Upper lobe of right lung (tissue), 1 donor: ENCODE measurements at places on chromosomes 11 and 22.

GRCh38 chr11:96179905-96180304 is 163.1 kb downstream of the MAML2 start:
- no peak for DNase-seq

GRCh38 chr11:34357701-34358257 is at the start of gene ABTB2:
TSS of gene ABTB2 (minus strand) at chr11:34358010.
- peak; percentile 99 for DNase-seq

DNA sequence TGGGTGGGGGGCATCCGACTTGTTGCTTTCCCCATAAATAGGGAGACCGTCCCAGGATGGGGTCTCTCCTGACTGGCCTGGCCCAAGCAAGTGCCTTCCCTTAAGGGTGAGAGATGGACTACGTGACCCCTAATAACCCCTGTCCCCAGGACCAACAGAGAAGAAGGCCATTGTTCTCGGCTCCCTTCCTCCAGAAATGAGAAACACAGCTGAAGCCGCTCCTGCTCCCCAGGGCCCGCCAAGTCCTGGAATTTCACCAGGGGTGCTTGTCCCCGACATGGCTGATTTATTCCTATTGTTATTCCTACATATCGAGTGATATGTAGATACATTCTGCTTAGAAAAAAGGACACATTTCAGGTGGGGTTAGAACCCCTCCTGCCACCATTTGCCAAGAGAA is 100.8 kb downstream of the TP53I11 start:
- no peak for DNase-seq

- no peak for DNase-seq
Measured at GRCh38 chr11:130455483-130456127, 7.2 kb downstream of the ADAMTS15 start.

DNA sequence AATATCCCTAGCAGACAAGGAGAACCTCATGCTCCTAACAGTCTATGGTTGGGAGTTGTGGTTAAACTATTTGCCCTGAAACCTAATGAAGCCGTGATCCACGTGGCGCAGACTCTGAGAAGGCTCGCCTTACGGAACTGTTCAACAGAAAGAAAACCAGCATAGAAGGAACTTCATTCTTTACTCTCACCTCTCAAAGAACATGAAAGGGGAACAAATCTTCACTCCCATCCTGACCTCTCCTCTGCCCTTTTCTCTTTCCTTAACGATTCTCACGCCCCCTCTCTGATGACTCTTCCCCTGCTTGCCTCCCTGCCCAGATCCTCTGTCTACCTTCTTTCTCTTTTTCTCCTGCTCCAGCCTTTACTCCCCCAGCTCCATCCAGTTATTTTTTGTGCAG is 54.2 kb downstream of the IRAG1 start:
- peak; percentile 42 for DNase-seq

- DNase-seq = no peak
Measured at GRCh38 chr11:17408641-17409040, 20.2 kb upstream of the KCNJ11 start.

DNA sequence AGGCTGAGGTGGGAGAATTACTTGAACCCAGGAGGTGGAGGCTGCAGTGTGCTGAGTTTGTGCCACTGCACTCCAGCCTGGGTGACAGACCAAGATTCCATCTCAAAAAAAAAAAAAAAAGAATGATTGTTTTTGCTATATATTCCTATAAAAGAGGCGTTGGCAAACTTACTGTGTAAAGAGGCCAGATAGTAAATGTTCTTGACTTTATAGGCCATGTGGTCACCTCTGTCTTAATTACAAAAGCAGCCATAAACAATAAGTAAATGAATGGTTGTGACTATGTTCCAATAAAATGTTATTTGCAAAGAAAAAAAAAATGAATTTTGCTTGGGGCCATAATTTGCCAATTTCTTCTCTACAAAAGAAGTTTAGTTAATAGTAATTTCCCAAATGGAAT is 12.3 kb downstream of the ATM start:
- no peak for DNase-seq

DNA sequence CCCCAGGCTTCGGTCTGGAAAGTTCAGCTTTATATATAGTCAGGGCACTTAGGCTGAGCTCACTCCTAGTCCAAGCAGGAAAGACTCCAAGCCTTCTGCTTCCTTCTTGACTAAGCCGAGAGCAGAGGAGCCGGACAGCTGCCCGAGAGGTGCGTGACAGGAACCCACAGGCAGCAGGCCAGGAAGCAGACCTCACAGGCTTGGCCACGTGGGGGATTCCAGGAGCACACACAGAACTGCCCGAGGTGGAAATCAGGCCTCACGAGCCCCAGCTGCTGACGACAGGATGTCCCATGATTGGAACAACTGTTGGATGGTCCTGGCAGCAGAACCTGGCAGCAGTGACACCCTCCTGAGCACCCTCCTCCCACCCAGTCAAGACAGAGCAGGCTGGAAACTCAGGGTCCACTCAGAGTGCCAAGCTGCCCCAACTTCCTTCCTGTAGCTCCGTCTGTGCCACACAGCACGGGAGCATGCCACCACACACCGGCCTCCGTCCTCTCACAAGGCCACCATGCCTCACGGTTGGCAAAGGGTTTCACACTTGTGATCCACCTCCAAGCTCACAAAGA is 5.4 kb downstream of the PLA2G6 start:
- DNase-seq = peak; percentile 81

DNA sequence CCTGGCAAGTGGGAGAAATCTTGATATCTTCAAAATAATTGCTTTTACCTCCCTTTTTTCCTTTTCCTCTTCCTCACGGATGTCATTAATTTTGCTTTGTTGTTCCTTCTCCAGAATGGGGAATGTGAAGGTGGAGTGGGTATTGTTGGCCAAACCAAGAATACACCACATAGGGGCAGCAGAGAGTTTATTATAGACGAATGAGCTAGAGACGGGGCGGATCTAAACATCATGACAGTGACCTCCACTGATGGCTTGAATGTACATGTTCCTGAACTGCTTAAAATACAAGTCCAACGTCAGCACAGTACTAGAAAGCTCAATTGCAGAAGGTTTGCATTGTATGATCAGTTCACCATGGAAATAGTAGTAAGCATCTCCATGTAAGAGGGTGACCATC is 122.3 kb upstream of the SNX19 start:
- no peak for DNase-seq

GRCh38 chr11:19912958-19913892 is 200.6 kb downstream of the NAV2 start:
- no peak for DNase-seq

GRCh38 chr11:70910835-70911234 is 341.5 kb downstream of the SHANK2 start:
- peak; percentile 22 for DNase-seq

- no peak for DNase-seq
Measured at GRCh38 chr11:37177721-37178120, 579.7 kb upstream of the RAG2 start.

- no peak for DNase-seq
Measured at GRCh38 chr22:48654492-48654891, 1173.2 kb downstream of the BRD1 start.

- no peak for DNase-seq
Measured at GRCh38 chr11:29518389-29519174, 498.2 kb downstream of the KCNA4 start.

DNA sequence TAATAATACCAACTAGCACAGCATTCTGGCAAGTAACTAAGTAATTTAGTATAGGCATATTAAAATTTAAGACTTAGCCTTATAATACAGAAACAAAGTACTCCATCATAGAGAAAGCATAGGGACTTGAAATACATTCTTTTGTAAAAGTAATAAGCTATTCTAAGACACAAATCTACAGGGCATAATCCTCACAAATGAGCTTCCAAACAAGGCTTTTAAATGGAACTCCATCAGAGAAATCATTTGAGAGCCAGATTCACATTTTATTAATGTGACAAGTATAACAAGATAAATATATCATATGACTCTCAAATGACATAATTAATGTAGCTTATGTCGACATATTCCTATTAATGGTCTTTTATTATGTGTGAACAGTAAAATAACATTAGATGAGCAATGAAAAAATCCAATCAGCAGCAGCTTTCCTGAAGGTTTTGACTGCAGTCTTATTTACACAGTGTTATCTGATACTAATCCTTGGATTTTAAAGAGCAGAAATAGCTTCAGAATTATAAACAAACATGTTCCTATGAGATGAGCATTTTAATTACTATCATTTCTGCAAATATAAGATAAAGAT is 241.4 kb downstream of the TTC28 start:
- DNase-seq = no peak

- no peak for DNase-seq
Measured at GRCh38 chr11:5196731-5197130, 3.8 kb downstream of the OR51V1 start.

- no peak for DNase-seq
Measured at GRCh38 chr11:130436171-130436570, 7.8 kb upstream of the ADAMTS8 start.

GRCh38 chr11:104856607-104857006 is 41.7 kb downstream of the CASP12 start:
- DNase-seq = no peak

GRCh38 chr11:59668188-59668949 is 468 bp downstream of the PATL1 start:
- peak; percentile 83 for DNase-seq

DNA sequence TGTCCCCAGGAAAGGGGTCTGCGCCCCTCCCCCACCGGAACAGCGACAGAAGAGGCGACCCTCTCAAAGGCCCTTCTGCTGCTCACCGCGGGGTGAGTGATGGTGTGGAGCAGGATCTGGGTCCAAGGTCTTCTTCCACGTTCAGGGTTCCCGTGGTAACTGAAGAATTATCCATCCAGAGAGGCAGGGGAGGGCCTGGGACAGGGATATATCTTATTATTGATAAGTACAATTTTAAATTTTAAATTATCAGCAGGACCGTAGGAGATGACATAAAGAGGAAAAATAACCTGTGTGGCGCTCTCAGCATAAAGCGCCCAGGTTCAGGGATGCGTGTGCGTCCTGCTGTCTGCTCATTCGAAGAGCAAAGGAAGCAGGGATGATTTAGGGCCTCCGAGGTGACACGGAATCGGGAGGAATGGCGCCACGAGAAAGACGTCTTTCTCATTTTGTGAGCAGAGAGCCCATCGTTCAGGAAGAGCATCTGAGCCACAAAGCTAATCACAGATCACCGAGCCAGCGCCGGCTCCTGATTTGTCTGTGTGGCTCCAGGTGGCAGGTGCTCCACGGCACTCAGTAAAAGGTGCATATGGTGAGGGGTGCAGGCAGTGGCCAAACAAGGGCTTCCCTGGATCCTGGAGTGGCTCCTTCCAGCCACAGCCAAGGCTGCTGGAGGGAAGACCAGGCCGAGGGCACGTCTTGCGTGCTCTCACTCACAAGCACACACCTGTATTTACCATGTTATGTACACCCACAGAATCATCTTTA is 19.3 kb downstream of the KRTAP5-5 start:
- DNase-seq = no peak

DNA sequence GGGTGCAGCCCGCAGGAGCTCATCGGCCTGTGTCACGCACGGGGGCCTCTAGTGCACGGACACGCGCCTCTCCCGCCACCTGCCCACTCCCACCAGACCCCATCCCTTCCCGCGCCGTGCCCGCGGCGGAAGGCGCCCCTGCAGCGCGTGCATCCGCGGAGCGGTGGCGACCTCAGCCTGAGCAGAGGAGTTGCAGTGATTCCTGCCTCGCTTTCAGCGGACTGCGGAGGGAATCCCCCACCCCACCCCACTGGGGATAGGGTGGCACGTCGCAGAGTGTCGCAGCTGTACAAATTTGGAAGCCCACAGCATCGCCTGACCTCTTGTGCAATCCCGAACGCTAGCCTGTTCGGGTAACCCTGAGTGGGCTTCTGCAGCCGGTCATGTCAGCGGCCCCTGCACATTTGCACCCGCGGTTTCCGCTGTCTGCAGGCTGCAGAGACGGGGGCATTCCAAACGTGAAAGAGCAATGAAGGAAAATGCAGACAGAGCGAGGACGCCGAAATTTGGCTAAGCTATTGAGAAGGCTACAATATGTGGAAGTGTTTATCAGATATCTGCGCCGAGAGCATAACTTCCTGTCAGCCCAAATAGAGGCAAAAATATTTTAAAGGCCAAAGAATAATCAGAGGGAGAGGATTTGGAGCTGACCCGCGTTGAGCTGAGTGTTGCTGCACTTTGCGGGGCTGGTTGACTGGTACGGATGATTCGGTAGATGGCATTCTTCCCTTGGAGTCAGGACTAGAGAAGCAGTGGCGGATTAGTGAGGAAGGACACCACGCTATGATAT is 617 bp upstream of the ARHGAP20 start:
- DNase-seq = peak; percentile 59

DNA sequence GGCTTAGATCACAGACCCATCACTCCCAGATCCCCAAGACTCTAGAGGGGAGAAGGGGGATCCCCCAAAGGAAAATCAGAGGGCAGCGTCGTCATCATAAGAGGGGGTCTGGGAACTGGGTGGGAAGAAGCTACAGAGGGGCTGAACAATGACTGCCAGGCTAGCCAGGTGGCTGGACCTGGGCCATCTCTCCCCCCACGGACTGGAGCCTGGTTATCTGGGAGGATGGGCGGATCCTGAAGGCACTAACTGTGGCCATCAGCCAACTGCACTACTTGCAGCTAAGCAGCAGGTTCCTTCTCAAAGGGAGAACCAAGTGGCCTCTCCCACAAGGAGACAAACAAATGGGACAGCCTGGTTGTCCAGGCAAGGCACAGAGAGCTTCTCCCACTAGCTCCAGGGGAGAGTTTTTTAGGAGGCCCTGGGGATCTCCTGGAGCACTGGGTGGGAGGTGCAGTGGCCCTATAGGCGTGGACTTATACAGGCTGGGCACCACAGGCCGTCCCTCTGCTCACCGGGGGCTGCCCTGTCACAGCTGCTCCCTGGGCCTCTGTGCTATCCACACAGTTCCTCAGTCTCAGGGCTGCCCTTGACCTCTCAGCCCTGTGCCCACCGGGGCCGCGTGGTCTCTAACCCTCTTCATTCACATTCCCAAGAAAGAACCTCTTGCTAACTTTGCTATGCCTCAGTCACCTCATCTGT is 15.4 kb downstream of the P2RY6 start:
- no peak for DNase-seq

- DNase-seq = no peak
Measured at GRCh38 chr11:15937601-15938120, 418.7 kb downstream of the SOX6 start.

DNA sequence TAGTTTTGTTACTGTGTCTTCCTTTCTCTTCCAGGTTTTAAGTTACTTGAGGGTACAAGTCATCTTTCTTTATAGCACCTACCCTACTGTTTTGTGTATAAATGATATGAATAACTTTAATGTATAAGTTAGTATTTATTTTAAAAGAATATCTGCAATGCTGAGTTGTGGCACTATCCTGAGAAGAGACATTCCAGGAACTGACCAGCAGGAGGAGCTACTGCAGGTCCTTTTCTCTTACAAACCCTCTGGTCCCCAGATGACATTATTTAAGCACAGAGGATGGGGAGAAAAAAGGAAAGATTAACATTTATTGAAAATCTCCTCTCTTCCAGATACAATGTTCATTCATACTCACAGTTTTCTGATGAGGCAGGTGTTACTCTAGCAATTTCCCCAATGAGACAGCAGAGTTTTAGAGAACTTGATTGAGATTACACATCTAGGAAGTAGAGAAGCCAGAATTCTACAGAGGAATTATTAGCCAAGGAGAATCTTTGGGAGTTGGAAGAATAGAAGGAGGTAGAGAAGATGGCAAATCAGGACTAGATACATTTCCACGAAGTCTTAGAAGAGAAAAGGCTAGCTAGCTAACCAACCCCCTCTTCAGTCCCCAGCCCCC is 541.2 kb upstream of the API5 start:
- DNase-seq = no peak
